ENCODE measurements at places on chromosomes 3 and 15. TPM values are rescaled to one million over a fixed set of nuclear protein-coding genes. Genes with fewer than 3 reads are reported as not detected.

- no peak for DNase-seq
- peaks cover 26% of the 10 kb centered on the region for H3K36me3 ChIP-seq
- no peak overlapping the region for H3K27ac ChIP-seq
- no peak overlapping the region for H3K4me3 ChIP-seq
- H3K27me3 ChIP-seq: no peaks in the 10 kb centered on the region
These were observed 11.8 kb downstream of the INO80 start for GRCh38 chr15:41104234-41104633.

DNA sequence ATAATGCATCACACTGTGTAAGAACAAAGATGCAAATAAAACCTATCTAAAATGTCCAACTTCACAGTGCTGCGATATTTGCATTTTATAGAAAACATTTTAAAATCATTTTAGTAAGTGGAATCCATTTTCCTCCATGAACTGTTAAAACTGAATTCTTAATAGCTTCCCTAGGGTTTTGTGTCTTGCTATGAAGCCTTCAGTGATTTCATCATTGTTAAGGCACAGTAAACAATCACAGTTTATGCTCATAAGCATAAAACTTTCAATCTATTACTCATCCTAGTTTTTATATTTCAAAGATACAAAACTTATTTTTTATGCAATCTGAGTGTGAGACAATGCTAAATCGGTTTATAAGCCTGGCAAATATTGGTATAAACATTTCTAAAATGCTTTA, 509.7 kb downstream of the TUSC7 start:
- no peaks in the 10 kb centered on the region for H3K4me1 ChIP-seq
- H3K27ac ChIP-seq: no peak overlapping the region
- no peaks in the 10 kb centered on the region for H3K27me3 ChIP-seq
- no peak overlapping the region for H3K4me3 ChIP-seq

DNA sequence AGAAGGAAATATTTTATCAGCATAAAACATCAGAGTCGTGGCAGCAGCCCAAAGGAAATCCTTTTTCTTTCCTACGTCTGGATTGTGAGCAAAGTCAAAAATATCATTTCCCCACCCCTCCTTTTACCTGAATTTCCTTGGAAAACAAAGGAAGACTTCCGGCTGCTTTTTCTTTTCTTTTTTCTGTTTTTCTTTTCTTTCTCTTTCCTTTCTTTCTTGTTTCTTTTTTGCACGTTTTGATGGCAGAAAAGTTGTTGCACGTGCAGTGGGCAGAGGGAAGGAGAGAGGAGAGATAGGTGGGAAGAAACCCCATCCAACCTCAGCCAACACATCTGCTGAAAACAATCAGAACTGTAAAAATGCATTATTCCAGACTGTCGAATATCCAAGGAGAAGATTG, 544 bp upstream of the MYO1E start:
- H3K36me3 ChIP-seq: no peaks in the 10 kb centered on the region
- H3K27me3 ChIP-seq: no peaks in the 10 kb centered on the region
- DNase-seq: no peak
- H3K4me1 ChIP-seq: peaks cover 35% of the 10 kb centered on the region
- peak overlapping the region; percentile 75 for H3K27ac ChIP-seq

Gene HCLS1
- not detected for total RNA-seq

Gene CAMK2N2
- total RNA-seq: 0.27 TPM

- H3K27me3 ChIP-seq: no peaks in the 10 kb centered on the region
- no peak overlapping the region for H3K27ac ChIP-seq
These were observed 450.9 kb upstream of the THRB start for GRCh38 chr3:24945563-24945962.

- no peak overlapping the region for H3K27ac ChIP-seq
- DNase-seq: no peak
- no peaks in the 10 kb centered on the region for H3K36me3 ChIP-seq
- H3K27me3 ChIP-seq: peaks cover 3% of the 10 kb centered on the region
- no peaks in the 10 kb centered on the region for H3K4me1 ChIP-seq
These were observed 135.1 kb upstream of the ICE2 start for GRCh38 chr15:60614028-60614427.

- H3K4me3 ChIP-seq: no peak overlapping the region
- DNase-seq: no peak
- peaks cover 5% of the 10 kb centered on the region for H3K4me1 ChIP-seq
- H3K27me3 ChIP-seq: no peaks in the 10 kb centered on the region
- H3K36me3 ChIP-seq: no peaks in the 10 kb centered on the region
These were observed 963.7 kb downstream of the PLOD2 start for GRCh38 chr3:145197051-145197820.

Gene MELTF
- total RNA-seq: 3.2 TPM

Gene HTR3D
- total RNA-seq: not detected

GRCh38 chr15:97966924-97967620, 6.6 kb downstream of the ARRDC4 start:
- H3K27me3 ChIP-seq: no peaks in the 10 kb centered on the region
- peaks cover 10% of the 10 kb centered on the region for H3K4me1 ChIP-seq
- no peak overlapping the region for H3K4me3 ChIP-seq
- DNase-seq: no peak
- no peak overlapping the region for H3K27ac ChIP-seq

DNA sequence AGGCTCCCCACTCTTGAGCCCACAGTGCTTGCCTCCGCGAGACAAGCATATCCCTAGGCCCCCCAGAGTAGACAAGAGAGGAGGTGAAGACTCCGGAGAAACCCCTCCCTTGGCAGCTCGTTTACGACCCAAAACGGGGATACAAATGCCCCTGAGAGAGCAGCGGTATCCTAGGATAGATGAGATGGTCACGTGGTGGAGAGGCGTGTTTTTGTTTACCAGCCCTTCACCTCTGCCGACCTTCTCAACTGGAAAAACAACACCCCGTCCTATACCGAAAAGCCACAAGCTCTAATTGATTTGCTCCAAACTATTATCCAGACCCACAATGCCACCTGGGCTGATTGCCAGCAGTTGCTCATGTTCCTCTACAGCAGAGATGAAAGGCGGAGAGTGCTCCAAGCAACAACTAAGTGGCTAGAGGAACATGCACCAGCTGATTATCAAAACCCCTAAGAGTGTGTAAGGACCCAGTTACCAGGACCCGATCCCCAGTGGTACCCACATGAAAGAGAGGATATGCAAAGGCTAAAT, 99.5 kb upstream of the OSBPL11 start:
- H3K4me3 ChIP-seq: no peak overlapping the region
- H3K27ac ChIP-seq: peak overlapping the region; percentile 49
- peak; percentile 33 for DNase-seq
- H3K27me3 ChIP-seq: no peaks in the 10 kb centered on the region

GRCh38 chr3:127394031-127394430, 106.2 kb upstream of the PRR20G start:
- H3K4me1 ChIP-seq: no peaks in the 10 kb centered on the region
- no peaks in the 10 kb centered on the region for H3K27me3 ChIP-seq
- DNase-seq: no peak
- H3K4me3 ChIP-seq: no peak overlapping the region
- no peak overlapping the region for H3K27ac ChIP-seq
- no peaks in the 10 kb centered on the region for H3K36me3 ChIP-seq

- H3K4me3 ChIP-seq: no peak overlapping the region
- no peak for DNase-seq
- H3K4me1 ChIP-seq: no peaks in the 10 kb centered on the region
- no peak overlapping the region for H3K27ac ChIP-seq
- no peaks in the 10 kb centered on the region for H3K36me3 ChIP-seq
- H3K27me3 ChIP-seq: no peaks in the 10 kb centered on the region
These were observed 60.6 kb downstream of the WNT5A start for GRCh38 chr3:55426486-55426885.

DNA sequence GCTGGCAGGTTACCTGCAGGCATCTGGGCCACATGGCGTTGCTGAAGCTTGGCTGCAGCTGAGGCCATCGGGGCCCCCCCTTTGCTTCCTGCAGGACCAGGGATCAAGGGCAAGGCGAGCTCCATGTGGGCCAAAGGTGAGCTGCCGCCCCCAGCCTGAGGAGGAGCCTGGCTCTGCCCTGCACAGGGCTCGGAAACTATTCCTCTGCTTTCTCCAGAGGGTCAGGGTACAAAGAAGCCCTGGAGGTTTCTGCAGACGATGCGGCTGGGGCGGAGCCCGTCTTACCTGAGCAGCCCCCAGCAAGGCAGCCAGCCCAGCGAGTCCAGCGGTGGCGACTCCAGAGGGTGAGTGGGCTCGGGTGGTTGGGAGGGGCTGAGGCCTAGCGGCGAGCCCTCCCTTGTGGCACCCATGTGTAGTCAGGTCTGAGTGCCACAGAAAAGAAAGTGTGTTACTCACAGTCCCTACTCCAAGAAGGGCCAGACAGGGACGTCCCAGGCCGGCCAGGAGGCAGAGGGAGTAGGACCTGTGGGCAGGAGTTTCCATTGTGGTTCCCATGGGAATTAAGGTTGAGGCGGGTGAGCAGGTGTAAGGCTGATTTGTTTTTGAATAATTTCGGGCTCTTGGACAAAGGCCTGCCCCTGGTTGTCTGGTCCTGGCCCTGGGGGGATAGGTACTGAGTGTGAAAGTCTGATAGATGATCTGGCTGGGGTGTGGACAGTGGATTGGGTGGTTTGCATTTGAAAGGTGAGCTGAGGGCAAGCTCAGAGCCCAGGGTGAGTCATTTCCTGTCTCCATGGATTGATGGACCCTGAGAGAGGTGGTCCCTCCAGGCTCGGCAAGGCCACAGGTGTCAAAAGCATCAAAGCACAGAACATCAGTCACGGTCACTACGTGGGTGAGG, 25.4 kb downstream of the CFAP100 start:
- peak; percentile 35 for DNase-seq
- H3K27me3 ChIP-seq: peaks cover 13% of the 10 kb centered on the region
- no peak overlapping the region for H3K27ac ChIP-seq
- no peaks in the 10 kb centered on the region for H3K36me3 ChIP-seq

Measured in HepG2 (cell line).